ENCODE measurements at places on chromosomes 2 and 18.

GRCh38 chr2:199572571-199572970 is 114.8 kb upstream of the SATB2 start:
- DNase-seq: no peak

DNA sequence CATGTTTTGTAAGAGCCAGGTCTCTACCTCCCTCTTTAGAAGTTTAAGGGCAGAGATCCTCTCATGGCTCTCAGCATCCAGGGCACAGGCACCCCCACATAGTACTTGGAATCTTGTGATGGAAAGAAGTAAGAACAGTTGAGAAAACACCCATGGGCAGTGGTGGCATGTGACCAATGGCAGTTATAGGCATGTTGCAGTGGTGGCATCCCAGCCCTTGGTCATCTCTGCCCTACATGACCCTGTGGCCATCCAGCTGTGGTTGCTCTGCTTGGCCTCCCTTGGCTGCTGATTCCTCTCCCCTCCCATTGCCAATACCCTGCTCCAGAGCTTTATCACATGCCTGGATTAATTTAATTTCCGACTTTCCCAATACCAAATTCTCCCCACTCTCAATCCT is 13.3 kb upstream of the MSH2 start:
- DNase-seq: no peak

GRCh38 chr2:176094349-176094748 is 1.8 kb downstream of the HOXD13 start:
- no peak for DNase-seq

- DNase-seq: no peak
Observed at GRCh38 chr2:72082021-72082601, 65.6 kb downstream of the CYP26B1 start.

DNA sequence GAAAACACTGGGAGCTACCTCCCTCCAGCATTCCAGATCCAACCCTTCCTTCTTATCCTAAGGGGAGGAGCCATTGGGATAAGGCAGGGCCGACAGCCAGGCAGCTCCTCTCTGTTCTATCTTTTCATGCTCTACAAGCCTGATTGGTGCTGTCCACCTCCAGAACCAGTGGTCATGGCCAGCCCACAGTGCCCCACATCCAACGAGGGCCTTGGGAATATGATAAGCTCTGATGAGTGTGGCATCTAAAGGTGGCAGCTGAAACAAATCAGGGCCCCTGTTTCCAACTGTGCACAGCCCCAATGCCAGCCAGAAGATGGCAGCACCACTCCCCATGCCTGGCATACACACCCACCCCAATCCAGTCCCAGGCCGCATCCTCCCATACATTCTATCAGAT is 329.3 kb downstream of the C1D start:
- DNase-seq: no peak

DNA sequence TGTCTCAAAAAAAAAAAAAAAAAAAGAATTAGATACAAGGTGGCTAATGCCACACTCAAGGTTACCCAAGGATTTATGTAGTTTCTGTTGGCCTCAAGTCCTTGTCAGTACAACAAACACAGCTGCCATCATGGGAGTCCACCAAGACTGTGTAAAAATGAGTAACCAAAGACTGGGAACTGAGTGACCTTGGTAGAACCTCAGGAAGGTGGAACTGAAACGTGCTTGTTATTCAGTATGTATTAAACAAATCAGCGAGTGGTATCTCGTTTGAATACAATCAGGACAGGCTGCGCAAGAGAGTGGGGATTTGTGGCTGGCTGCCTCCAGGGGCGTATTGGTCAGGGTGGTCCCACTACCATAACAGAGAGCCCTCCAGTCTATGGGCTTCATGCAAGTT is 1.6 kb upstream of the SFTPB start:
- no peak for DNase-seq

- DNase-seq: no peak
Observed at GRCh38 chr2:241316825-241317224, 1.1 kb downstream of the SEPTIN2 start.

DNA sequence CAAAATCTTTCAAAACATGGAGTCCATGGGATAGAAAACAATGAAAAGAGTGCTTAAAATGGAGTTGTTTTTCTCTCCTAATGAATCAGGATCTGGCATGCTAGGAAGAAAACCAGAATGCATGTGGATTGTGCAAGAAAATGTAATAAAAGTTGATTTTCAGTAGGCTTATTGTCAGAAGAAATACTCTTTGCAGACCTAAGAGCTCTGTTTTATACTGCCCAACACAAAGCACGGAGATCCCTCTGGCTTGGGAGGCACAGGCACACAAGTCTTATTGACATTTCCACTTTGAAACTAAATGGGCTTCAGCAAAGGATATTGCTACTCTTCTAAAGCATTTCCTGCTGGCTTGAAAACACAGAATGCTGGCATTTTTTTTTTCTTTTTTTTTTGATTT is 15.5 kb upstream of the DAPL1 start:
- DNase-seq: no peak

DNA sequence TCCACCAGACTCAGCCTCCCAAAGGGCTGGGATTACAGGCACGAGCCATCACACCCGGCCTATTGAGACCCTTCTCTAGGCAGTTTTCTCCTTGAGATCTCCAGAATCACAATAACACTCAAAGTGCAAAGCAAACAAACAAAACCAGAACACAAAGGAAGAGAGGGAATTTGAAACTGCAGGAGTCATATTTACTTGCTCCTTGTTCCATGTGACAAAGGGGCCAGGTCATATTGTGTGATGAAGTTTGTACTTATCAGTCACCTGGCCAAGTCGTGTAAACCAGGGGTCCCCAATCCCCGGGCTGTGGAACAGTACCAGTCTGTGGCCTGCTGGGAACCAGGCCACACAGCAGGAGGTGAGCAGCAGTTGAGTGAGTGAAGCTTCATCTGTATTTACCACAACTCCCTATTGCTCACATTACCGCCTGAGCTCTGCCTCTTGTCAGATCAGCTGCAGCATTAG is 26.5 kb downstream of the SCYGR8 start:
- no peak for DNase-seq

DNA sequence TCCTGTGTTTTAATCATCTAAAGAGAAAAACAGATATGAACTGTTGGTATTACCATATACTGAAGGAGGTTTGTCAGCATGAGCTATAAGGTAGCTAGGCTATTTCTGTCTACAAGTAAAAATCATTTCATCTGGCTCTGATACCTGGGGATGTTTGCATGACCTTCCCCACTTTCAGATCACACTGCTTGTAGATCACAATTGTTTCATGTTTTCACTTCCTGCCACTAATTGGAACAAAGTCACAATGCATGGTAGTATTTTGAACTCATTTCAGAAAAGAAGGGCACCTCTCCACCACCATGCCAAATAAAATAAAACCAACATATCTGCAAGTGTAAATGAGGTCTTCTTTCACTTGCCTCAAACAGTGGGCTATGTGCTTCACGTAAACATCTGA is 37.8 kb downstream of the NYAP2 start:
- no peak for DNase-seq

DNA sequence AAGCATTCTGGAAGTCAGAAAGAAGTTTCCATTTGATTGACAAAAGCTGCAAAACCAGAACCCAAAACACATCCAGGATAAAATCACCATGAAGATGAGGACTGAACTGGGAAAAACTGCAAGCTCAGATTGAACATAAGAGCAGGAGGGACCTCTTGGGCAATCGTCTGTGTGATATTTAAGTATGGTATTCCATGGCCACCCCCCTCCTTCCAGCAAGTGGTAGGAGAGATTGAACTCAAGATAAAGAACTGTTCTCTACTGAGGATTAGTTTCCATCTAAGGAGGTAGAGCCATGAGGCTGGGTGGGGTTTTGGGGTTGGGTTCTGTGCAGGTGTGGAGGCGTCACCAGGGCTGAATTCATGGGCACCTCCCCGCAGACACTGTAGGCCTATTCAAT is 251.1 kb downstream of the NCKAP5 start:
- DNase-seq: no peak

- no peak for DNase-seq
Observed at GRCh38 chr2:24552836-24553235, 61.8 kb downstream of the NCOA1 start.

DNA sequence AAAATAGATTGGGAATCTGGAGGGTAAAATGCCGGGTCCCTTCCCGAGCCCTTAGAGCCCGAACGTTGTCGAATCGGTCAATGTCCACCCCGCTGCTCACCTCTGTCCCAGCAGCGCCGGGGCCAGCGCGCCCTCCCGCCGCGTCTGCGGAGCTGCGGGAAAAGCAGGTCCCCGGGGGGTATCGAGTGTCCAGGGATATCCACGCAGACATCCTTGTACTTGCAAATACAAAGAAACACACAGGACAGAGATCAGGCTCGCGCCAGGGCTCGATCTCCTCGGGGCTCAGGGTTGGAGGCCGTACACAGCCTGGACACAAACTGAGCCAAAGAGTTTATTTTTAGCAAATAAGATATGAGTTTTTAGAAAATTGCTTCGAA is 2.3 kb upstream of the GATA6 start:
- DNase-seq: no peak

DNA sequence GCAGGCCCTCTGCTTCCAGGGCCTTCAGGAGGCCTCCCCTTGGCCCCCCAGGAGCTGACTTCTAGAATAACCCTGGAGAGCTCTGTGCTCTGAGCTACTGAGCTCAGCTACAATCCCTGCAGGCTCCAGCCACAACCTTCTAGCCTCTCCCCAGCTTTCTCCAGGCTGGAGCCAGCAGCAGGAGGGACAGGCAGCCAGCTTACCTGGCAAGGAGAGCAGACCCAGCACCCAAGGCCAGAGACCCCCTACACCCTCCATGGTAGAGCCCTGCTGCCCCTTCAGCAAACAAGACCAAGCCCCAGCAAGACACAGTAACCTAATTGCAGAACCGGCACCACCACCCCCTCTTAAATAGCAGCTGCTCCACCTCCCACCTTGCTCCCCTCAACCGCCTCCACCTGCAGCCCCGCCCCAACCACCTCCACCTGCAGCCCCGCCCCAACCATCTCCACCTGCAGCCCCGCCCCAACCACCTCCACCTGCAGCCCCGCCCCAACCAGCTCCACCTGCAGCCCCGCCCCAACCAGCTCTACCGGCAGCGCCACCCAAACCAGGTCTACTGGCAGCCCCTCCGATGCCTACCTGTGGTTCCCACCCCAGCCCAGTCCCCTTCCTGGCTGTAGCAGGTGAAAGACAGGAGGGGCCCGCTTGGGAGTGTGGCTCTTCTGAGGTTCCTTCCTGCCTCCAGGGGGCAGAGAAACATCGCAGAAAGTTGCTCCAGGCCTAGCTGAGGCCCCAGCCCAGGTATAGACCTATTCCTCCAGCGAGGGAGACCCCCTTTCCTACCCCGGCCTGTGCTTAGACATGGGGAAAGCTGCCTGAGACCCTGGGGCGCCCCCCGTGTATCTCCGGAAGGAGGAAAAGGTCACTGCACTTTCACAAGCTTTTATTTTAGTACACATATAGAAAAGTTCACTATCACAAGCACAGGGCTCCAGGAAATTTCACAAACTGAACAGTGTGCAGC is at the start of gene ASTL:
ASTL (minus strand) TSS at position 324 of the 967 bp plus-strand sequence; CDS start at position 258, 66 bp downstream.
- no peak for DNase-seq

GRCh38 chr2:179195141-179195540 is 69.5 kb downstream of the SESTD1 start:
- DNase-seq: no peak

DNA sequence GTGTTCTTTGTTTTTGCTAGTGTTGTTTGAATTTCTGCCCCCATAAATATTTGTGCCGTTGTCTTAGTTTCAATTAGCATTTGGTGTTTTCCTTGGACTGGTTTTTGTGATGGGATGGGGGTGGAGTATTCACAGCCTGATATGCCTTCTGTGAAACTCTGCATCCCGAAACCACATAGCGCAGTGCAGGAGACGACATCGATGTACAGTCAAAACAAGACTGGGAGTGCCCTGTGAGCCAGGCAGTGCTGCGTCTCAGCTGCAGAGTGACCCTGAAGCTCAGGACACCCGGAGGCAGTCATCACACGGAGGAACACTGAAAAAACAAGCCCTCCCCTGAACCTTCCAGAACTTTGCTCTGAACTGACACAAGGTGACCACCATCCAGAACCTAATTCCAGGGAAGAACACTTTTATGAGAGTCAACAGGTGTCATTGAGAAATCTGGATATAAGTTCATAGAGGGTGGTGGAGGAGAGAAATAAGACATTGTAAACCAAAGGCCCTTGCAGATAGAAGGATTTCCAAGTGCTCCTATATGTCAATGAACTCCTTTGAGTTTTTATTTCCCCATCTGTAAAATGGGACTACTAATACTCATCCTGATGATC is 61.2 kb upstream of the CABLES1 start:
- DNase-seq: no peak

DNA sequence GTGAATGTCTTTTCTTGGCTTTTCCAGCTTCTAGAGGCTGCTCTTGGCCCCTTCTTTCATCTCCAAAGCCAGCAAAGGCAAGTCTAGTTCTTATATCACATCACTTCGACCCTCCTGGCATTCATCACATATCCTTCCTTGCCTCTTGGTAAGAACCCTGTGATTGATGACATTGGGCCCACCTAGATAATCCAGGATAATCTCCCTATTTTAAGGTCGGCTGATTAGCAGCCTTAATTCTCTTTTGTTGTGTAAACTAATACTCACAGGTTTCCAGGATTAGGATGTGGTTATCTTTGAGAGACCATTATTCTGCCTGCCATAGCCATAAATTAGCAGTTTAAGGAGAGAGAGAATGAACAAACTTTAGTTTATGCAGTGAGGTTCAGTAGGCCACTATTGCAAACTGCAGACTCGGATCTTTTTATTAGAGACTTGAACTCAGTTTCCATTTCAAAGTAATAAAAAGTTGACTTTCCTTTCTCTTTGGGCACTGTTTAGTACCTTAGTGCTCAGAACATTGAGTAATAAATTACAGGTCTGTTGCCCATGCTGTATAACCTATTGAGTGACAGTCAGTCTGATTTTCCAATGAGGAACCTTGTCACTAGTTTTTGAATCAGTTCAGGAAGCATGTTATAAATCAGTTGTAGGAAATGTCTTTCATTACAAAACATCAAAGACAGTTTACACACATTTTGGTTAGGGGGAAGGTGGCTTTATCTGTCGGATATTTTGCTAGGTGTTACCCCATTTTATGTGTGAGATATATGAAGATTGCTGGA is 4.5 kb downstream of the NDUFV2 start:
- no peak for DNase-seq

DNA sequence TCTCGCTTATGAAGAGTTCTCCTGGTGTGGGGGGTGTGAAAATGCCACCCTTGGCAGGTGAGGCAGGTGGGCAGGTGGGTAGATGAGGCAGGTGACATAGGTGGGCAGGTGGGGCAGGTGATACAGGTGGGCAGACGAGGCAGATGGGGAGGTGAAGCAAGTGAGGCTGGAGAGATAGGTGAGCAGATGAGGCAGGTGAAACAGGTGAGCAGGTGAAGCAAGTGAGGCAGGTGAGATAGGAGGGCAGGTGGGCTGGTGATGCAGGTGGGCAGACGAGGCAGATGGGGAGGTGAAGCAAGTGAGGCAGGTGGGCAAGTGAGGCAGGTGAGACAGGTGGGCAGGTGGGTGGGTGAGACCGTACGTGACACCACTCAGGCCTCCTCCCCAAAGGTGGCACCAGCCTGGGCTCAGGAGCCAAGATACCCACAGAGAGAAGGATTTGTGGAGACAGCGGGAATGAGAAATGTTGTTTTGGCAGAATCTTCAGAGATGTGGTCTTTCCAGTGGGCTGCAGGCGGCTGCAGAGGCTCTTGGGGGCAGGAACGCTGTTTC is 232.3 kb upstream of the MYT1L start:
- DNase-seq: no peak

- DNase-seq: no peak
Observed at GRCh38 chr18:67728364-67728763, 211.8 kb upstream of the DSEL start.

- DNase-seq: no peak
Observed at GRCh38 chr2:95386031-95386430, 16.5 kb upstream of the FAHD2A start.

GRCh38 chr18:50790241-50790640 is 29.6 kb downstream of the MRO start:
- no peak for DNase-seq

- no peak for DNase-seq
Observed at GRCh38 chr2:203893401-203893800, 25.8 kb downstream of the CTLA4 start.
